ENCODE measurements at places on chromosomes 16 and 17. TPM values are rescaled to one million over a fixed set of nuclear protein-coding genes. Genes with fewer than 3 reads are reported as not detected.
A peak's percentile ranks its signal among the peaks of the same experiment; 100 is the strongest.

DNA sequence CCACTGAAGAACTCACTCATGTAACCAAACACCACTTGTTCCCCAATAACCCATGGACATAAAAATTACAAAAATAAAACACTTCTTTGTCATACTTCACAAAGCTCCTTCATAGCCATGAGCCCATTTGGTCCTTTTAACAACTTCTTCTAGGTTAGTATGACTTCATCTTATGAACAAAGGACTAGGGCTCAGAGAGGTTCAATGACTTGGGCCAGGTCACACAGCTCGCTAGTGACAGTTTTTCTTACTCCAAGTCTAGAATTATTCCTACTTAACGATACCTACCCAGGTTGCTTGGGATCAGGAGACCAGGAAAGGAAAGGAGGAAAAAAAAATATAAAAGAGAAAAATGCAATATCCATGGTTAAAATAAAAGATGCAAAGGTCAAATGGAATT, 353.4 kb downstream of the SOX9 start:
- no peak for DNase-seq

The OMG gene
- total RNA-seq = not detected

DNA sequence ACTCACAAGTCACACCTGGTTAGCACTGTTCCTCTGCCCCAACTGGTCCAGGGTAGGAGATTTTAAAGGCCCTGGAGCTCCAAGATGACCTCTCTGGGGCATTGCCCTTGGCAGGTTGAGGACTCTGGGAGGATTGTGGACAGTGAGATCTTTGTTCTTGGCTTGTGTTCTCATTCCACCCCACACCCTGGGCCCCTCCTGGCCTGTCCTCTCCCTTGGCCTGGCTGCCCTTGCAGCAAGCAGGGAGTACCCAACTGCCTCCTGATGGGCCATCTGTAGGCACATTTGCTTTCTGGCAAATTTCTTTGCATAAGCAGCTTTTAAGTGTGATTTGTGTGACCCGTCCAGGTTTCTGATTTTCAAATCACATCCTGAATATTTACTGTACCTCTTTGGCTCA, 239.6 kb downstream of the UTP18 start:
- DNase-seq = no peak

The HSD17B2 gene
- 5.1 TPM for total RNA-seq

DNA sequence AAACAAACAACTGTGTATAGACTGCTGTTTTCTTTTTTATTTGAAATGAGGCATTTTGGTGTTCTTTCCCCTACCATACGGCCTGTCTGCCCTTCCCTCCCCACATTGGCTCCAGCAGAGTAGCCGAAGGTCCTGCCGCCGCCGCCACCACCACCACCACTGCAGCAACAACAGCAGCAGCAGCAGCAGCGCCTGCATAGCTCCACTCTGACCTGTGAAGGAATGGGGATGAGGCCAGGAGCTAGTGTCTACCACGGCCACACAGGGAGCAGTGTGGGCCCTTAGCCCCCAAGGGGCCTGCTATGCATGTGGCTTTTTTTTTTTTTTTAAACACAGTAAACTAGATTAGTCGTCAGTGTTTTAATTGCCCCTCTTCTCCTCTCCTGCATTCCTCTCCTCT, 5.6 kb upstream of the CDK5R1 start:
- no peak for DNase-seq

GRCh38 chr17:50945779-50946222, 79.6 kb upstream of the TOB1 start:
- DNase-seq = no peak

GRCh38 chr17:57365420-57365819, 109.1 kb downstream of the MSI2 start:
- no peak for DNase-seq

The TERB1 gene
- total RNA-seq = not detected

The TBC1D28 gene
- not detected for total RNA-seq

GRCh38 chr16:23908790-23909189, 73.0 kb downstream of the PRKCB start:
- DNase-seq = no peak

The RPS15A gene
- 1,469 TPM for total RNA-seq

The PIK3R6 gene
- total RNA-seq = not detected

The SCIMP gene
- total RNA-seq = not detected

- DNase-seq = no peak
Measured at GRCh38 chr17:61235001-61235826, 164.4 kb upstream of the TBX2 start.

The RGS11 gene
- total RNA-seq = 8.9 TPM

DNA sequence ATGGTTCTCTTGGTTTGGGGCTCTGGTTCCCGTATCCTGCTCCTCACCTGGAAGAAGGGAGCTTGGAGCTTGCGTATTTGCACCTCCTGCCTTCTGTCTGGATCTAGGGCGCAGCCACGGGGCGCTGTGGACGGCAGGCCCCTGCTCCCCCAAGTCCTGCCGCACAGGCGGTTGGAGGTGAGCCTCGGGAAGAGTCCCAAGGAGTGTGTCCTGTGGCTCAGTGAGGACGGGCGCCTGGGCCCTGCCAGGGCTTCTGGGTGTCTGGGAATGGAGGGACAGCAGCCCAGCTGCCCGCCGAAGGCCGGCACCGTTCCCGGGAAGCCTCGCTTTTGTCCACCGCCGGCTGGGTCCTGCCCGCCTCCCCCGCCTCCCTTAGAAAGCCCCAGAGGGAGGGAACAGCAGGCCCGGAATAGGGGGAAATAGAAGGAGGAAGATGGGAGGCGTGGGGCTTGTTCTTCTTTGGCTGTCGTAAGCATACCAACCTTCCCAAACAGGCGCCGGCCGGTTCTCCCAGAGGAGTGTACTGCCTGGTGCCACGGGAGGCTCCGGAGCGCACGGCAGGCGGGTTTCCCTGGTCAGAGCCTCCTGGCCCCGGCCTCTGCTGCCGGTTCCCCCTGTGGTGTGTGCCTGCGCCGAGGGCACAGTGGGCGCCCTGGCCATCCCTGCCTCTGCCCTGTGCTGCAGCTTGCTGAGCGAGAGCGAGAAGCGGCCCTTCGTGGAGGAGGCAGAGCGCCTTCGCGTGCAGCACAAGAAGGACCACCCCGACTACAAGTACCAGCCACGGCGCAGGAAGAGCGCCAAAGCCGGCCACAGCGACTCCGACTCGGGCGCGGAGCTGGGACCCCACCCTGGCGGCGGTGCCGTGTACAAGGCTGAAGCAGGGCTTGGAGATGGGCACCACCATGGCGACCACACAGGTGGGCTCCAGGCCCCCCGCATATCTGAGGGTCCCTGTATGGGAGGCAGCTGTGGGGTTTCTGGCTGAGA, 1.8 kb downstream of the SOX8 start:
- no peak for DNase-seq

The CHRNE gene
- not detected for total RNA-seq

- peak; percentile 97 for DNase-seq
Measured at GRCh38 chr17:81043725-81044427, 8.9 kb downstream of the BAIAP2 start.

GRCh38 chr16:87486713-87487247, 6.0 kb downstream of the ZCCHC14 start:
- DNase-seq = no peak

DNA sequence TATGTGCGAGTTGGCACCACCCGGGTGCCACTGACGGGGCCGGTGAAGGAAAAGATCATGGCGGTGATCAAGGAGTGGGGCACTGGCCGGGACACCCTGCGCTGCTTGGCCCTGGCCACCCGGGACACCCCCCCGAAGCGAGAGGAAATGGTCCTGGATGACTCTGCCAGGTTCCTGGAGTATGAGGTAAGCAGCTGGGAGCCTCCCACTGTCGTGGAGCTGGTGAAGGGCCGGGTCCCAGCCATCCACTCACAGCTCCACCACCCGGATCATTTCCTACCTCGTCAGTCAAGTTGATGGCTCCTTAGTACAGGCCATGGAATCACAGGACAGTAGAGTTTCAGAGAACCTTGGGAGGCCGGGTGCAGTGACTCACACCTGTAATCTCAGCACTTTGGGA, 20.0 kb downstream of the ATP2A1 start:
- no peak for DNase-seq

Measured in Caco-2 (cell line).